ENCODE measurements at places on chromosomes 6 and 20.

GRCh38 chr6:159378411-159379328 lies 209.5 kb downstream of the FNDC1 start:
- no peak for DNase-seq

- DNase-seq, result no peak
These were observed at the start of gene QKI for GRCh38 chr6:163414117-163414945. TSS of gene QKI (plus strand) at chr6:163414718. CDS start at chr6:163415194, 476 bp downstream.

DNA sequence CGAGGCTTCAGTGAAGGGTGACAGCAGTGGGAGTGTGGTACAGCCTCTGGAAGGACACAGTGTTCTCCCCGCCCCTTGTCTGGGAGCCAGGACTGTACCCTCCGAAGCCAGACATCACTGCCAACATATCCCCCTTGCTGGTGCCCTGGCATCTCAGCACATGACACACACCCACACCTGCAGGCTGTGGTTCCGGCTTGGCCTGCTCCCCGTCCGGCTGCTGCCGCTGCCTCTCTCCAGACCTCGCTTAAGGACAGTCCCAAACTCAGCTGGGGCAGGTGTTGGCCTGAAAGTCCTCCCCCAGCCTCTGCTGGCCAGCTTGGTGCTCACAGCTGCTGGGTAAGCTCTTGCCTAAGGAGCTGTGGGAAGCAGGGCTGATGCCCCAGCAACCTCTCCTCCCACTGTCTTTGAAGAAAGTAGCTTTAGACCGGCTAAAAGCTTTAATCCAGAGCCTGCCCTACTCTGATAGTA lies 7.0 kb downstream of the EMILIN3 start:
- no peak for DNase-seq

GRCh38 chr6:30364591-30364990 lies 19.6 kb downstream of the RPP21 start:
- DNase-seq, result no peak

DNA sequence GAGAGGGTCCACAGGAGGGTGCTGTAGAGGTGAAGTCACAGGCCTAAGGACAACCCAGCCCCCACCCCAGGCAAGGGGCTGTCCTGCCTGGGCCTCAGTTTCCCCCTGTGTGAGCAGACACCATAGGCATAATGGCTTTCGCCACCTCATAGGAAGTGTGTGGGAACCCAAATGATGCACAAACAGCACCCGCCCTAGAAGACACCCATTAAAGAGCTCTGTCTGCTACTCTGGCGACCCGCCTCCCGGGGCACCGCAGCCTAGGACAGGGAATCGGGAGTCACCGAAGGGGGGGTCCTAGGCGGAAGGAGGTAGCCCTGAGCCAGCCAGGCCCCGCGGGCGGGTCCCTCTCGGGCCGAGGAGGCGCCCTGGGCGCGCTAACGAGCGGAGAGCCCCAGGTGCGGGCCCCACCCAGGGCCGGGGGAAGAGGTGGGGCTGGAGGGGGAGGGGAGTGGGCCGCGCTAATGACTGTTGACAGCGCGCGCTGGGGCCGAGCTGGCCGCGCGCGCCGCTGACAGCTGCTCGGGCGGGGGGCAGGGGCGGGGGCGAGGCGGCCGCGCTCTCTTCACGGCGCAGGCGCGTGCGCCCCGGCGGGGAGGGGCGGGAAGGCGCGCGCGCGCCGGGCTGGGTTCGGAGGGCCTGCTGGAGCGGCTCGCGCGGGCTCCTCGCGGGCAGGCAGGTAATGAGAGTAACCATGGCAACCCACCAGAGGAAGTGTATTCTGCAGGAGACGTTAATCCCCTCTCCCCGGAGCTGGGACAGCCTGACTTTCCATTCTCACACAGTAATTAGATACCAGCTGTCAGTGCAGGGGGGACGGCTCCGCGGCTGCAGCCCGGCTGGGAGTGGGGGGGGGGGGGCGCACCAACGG lies 48.9 kb downstream of the NOL4L start:
- peak; percentile 73 for DNase-seq

DNA sequence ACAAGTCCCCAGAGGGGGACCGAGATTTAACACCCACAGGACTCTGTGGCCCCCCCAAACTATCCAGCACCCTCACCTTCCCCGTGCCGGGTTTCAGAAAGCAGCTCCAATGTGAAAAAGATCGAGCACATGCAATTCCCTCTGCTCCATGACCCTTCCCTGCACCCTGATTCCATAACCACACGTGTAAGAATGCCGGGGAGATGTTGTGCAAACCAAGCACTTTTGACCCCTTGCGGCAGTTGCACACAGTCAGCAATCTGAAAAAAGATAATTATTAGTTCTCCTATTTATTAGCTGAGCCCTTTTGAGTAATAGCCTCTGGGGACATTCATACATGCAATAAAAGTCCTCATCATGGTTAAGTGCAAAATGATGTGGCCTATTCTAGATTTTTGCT lies 13.0 kb downstream of the FOXQ1 start:
- DNase-seq, result no peak

- peak; percentile 94 for DNase-seq
These were observed 48.9 kb downstream of the ANKRD60 start for GRCh38 chr20:58179432-58180099.

GRCh38 chr6:167856999-167857660 lies 30.4 kb downstream of the AFDN start:
- peak; percentile 21 for DNase-seq

- peak; percentile 68 for DNase-seq
These were observed 5.8 kb downstream of the C6orf132 start for GRCh38 chr6:42136508-42137193.

GRCh38 chr6:80547827-80548226 lies 441.4 kb downstream of the BCKDHB start:
- no peak for DNase-seq

GRCh38 chr6:168623736-168624135 lies 182.8 kb downstream of the SMOC2 start:
- DNase-seq, result no peak

GRCh38 chr6:89605861-89606260 lies 32.7 kb downstream of the LYRM2 start:
- DNase-seq, result no peak

- DNase-seq, result no peak
These were observed 17.2 kb downstream of the TBC1D7 start for GRCh38 chr6:13311155-13311554.

GRCh38 chr6:1230689-1231605 lies 81.0 kb upstream of the FOXQ1 start:
- no peak for DNase-seq

All from HTR-8/SVneo (cell line).